ENCODE measurements at places on chromosomes 2 and 18.

GRCh38 chr2:127508023-127508630, 18.2 kb downstream of the IWS1 start:
- no peak for DNase-seq

- no peak for DNase-seq
These were observed 52.7 kb upstream of the SLC14A1 start for GRCh38 chr18:45671321-45671720.

DNA sequence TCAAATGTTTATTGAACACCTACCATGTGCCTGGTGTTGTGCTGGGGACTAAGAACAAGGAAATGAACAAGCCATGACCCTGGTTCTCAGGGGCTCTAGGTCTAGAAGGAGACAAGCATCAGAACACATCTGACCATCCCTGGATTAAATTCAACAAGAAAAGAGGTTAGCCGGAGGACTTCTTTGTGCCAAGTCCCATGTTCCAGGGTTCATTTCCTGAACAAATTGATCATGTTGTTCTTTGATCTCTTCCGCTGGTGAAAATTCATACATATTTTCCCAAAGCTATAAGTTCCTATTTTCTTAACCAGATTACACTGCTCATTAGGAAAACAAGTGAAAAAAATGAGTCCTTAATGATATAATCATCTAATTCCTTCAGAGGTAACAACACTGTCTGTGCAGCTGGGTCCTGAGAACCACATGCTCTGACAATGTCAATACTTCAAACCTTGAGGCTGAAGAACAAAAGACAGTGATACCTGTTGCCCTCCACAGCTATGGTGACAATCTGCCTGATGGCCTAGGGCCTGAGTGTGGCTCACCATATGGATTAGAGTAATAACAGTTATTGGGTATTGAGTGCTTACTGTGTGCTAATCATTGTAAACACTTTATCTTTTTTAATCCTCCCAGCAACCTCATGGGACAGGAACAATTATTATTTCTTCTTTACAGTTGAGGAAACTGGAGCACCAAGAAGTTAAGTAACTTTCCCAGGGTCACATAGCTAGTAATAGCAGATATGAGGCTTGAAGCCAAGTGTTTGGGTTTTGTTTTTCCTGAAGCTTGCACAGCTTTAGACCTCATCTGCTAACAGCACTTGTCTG, 24.6 kb upstream of the INO80C start:
- no peak for DNase-seq

GRCh38 chr2:152623076-152623740, 94.1 kb downstream of the PRPF40A start:
- DNase-seq: no peak

DNA sequence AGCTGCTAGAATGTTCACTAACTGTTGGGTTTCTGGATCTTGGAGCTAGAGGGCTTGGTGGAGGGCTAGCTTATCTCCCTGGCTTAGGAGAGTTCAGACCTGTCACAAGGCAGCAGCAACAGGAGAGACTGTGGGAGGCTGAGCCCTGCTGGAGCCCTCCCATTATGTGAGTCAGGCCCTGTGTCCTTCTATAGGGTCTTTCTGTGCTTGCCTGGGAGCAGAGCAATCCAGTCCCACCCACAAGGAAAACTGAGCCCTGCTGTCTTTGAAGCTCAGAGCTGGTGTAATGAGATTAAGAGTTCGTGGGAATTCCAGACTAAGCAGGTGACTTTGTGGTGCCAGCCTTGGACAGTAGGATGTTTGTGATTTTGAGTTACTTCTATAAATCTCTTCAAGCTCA, 249.0 kb downstream of the TTC32 start:
- no peak for DNase-seq

- DNase-seq: no peak
These were observed 47.9 kb downstream of the COL3A1 start for GRCh38 chr2:189022053-189022481.

DNA sequence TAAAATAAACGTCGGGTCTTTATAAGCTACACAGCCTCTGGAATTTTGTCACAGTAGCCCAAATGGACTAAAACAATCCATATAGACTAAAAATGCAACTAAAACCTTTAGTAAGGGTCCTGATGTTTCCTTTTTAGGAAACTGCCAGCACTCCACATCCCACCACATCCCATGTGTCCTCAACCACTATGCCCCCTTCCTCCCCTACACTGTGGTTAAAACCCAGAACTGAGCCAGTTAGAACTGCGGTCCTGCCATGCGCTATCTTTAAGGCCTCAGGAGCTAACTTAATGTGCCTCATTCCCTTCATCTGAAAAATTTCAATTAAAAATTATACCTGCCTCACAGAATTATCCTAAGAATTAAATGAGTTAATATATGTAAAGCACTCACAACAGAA, 41.1 kb downstream of the ACVR1 start:
- no peak for DNase-seq

- no peak for DNase-seq
These were observed 790.4 kb downstream of the EPHA4 start for GRCh38 chr2:220781622-220782241.

GRCh38 chr18:9876867-9877654, 8.7 kb upstream of the TXNDC2 start:
- DNase-seq: no peak

Measured in stimulated activated CD8-positive, alpha-beta memory T cell treated with anti-CD3 and anti-CD28 coated beads, Interleukin-2, amount 100 ng/mL, for 1 hour (primary cell).